ENCODE measurements at places on chromosomes 4 and X.

- no peak for DNase-seq
These were observed 7.5 kb downstream of the SEPTIN6 start for GRCh38 chrX:119685225-119686066.

DNA sequence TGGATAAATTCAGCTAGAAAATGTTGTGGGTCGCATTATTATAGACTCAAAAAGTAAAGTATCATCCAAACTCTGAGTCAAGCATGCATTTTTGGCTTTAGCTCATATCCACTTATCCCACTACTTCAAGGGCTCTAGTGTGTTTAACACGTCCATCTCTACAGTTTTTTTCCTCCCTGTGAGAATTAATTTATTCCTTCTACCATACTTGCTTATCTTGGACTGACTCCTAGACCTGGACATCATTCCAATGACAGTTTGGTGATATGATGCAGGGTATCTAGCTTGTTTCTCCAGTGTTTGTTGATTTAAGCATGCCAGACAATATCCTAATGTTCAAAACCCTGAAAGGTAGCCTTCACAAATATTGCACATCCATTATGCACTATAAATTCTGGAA, 1037.1 kb upstream of the INTU start:
- DNase-seq: no peak

DNA sequence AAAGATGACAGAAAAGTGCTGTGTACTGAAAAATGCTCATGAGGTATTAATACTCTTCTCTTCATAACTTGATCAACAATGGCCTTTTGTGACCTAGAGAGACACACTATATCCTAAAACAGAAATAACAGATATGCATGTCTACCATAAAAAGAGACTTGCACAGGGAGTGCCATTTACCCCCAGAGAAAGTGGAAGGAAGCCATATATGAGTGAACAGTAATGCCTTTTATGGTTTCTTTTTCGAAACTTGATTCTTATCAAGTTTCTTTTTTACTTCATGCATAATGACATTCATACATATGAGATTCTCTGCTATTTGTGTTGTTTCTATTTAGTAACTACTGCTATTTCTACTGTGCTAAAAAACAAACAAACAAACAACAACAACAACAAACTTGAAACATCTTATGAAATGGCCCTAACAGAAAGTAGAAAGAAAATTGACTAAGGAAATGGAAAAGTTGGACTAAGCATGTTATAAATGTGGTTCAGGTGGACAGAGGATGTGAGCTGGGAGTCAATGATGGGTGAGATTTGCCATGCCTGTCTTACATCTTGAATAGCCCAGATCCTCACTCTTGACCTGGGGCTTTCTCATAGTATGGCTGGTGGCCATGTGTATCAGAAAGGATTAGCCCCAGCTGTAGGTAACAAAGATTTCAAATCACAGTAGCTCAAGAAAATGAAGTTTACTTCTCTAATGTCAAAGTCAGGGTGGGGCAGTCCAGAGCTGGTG, 43.8 kb downstream of the GEMIN8 start:
- no peak for DNase-seq

- DNase-seq: peak; percentile 99
These were observed 282.1 kb downstream of the BCOR start for GRCh38 chrX:39815631-39816030.

DNA sequence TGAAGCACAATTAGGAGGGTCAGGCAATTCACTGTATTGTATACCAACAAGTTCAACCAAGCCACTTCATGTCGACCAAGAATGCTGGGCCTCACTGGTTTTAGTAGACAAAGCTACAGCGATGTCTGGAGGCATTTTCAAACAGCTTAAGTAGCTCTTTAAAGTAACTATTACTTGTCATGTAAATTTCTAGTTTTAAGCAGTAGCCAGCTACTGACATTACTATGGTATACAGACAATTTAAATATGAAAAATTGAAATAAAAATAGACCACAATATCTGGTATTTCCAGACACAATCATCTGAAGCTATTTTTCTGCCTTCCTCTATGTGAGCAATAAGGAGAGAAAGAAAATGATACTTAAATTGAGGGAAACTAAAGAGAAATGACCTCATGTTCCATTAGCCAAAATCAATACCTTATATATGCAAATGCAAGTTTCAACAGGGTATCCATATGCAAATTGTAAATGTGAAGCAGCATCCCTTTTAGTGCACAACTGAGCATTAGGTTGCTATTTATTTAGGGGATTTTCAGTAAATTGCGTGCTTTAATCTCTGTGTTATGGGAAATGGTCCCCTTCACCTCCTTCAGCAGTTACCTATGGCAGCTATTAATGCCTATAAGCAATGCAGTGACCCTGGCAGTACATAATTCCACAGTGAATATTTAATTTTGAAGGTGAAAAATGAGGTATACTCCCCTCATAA, 119.5 kb downstream of the GPC3 start:
- no peak for DNase-seq

DNA sequence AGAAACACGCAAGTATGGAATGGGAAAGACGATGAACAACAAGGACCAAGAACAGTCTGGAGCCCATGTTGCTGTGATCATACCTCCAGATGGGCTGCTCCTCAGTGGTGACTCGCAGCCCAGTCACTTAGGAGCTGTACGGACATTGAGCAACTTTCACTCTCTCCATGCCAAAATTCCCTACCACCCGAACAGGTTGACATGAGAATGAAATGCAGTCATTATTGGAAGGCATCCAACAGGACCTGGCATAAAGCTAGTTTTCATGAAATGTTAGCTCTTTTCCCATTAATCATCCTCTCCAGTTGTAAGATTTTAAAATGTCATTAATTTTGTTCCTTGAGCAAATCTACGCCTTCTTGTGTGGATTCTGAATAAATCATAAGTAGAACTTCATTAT, 82.7 kb upstream of the GPM6B start:
- no peak for DNase-seq

GRCh38 chr4:101186567-101187184, 160.7 kb downstream of the PPP3CA start:
- no peak for DNase-seq

GRCh38 chr4:83075311-83076095, 39.0 kb downstream of the PLAC8 start:
- no peak for DNase-seq

DNA sequence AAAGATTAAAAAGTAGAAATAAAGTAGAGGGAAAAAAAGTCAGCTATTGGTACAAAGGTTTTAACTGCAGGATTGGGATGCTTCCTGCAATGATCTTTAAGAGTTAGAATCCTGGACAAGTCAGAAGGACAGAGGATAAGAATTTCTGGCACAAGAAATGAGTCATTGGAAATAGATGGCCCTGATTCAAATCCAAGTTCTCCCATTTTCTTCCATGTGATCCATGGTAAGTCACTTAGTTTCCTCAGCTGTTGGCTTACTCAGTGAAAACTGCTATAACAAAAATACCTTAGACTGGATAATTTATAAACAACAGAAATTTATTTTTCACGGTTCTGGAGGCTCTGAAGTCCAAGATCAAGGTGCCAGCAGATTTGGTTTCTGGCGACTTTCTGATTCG, 13.3 kb upstream of the TBC1D19 start:
- DNase-seq: no peak

GRCh38 chrX:39726771-39727170, 371.0 kb downstream of the BCOR start:
- no peak for DNase-seq

GRCh38 chr4:57093845-57094831, 16.0 kb downstream of the IGFBP7 start:
- no peak for DNase-seq

DNA sequence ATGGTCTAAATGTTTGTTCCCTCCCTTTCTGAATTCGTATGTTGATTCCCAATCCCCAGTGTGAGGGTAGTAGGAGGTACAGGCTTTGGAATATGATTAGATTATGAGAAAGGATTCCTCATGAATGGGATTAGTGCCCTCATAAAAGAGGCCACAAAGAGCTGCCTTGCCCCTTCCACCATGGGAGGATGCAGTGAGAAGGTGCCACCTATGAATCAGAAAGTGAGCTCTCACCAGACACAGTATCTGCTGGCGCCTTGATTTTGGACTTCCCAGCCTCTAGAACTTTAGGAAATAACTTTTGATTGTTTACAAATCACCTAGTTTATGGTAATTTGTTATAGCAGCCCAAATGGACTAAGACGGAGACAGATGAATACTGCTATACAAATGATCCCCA, 3.6 kb downstream of the ATP10D start:
- DNase-seq: no peak

- no peak for DNase-seq
These were observed 85.0 kb upstream of the TENT5D start for GRCh38 chrX:80335062-80335830.

GRCh38 chrX:70168238-70169188, 8.8 kb upstream of the DGAT2L6 start:
- DNase-seq: no peak

DNA sequence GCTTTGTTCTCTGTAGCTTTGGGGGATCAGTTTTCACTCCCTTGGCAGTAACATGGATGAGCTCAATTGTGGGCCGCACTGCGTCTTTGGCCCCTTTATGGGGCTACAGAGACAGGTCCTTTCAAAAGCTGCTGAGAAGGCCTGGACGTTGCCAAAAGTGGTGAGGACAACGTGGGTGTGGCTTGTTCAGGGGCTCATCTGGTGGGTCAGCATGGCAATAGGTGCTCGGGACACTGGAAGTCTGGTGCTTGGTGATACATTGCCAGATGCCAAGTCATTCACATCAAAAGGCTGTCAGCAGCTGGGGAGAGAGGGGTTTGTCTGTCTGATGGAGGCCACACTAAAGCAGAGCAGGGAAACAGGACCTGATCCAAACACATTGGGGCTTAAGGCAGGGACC, 149.8 kb upstream of the EOLA2 start:
- DNase-seq: no peak

DNA sequence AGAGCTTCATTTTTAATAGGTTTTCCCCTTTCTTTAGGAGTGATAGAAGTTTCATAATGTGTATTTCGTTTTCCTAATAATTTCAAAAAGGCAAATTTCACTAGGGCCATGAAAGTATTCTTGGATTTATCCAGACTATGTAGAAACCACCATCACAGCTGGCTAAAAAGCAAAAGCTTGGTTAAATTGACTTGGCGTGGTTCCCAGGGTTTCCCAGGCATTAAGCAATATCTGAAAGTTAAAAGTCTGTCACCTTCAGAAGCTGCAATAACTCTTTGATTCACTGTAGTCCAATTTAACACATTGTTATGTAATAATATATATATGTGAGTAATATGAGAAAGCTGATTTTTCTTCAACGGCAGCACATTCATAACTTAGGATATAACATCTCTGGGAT, 38.3 kb downstream of the NDNF start:
- no peak for DNase-seq

DNA sequence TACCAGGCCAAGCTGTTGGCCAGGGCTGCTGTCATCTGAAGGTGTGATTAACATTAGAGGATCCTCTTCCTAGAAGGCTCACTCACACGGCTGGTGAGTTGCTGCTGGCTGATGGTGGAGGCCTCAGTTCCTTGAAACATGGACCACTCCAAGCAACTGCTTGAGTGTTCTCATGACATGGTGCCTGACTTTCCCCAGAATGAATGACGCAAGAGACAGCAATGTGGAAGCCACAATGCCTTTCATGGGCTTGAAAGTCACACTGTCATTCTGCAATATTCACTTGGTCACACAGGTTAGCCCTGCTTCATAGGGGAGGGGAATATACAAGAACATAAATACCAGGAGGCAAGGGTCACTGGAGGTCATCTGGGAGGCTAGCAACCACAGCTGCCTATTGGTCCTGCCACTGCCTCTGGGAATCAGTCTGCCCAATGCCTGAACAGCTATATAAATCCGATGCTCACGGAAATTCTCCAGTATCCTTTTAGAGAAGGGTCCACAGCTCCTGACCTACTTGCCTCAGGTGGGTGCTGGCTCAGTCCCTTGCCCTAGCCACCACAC, 97.1 kb upstream of the MAML3 start:
- no peak for DNase-seq

DNA sequence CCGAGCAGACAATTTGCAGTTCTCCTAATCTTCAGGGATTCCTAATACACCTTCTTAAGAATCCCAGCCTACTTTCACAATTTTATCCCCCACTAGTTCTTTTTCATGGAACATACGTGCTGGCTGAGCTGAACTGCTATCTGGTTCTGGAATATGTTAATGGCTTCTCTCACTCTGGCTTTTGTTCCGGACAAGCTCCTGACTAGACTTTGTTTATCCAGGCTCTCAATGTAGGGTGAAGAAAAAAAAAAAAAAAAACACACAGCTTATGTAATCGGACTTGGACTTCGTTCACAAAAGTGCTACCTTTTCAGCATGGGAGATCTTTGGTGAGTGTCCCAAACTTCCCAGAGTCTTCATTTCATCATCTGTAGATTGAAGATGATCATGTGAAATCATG, 555.4 kb upstream of the CPEB2 start:
- DNase-seq: no peak

DNA sequence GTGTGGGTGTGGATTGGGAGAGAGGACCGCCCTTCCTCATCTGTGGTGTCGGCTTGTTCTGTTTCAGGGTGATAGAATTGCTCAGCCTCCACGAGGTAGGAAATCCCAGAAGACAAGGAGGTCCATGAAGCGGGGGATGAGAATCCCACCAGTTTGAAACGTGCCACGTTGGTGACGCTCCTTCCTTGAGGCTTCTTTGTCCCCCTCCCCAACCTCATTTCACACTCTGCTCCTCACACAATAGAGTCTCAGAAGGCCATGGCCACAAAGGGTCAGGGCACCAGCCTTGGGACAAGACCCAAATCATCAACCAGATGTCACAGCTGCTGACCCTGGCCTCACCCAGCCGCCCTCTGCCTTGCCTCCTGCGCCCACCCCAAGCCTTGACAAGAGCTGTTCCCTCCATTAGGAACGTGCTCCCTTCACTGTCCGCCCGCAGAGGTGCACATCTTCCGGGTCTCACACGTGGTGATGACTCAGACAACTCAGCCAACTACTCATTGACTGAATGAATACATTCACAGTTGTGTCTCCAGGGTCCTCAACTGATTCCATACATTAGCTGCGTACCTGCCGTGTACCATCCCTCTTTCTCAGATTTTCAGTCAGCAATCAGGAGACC, 18.3 kb downstream of the BLOC1S4 start:
- no peak for DNase-seq

- DNase-seq: no peak
These were observed 213.6 kb upstream of the NRK start for GRCh38 chrX:105608745-105609144.

DNA sequence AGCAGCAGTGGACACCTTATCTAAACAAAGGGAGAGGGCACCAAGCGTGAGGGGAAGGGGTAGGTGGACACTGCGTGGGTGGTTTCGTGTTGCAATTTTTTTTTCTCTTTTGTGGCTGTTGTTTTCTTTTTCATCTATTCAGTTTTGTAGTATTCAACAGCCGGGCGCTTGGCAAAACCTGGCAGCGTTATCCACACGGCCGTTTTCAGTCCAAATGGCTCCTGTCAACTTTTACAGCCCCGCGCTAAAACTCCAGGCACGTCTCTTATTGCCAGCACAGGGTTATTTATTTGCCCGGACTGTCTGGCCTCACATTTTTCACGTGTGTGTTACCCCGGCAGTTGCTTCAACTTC, 192.2 kb downstream of the BCOR start:
- DNase-seq: no peak

DNA sequence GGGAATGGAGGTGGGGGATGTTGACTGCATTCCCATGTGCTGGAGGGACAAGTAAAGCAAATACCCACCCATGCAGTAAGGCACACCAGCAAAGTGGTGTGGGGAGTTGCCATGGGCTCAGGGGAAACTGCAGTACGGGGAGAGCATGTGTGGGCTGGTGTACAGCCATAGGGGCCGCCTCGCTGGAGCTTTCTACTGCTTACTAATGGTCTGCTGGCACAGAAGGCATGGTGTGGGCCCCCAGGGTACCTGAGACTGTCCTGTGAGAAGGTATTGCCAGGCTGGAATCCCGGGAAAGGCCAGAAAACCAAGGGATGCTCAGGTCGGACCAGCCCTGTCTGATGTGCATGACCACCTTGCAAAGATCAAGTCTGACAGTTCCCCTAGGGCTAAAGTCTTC, 199.1 kb downstream of the ARHGEF9 start:
- DNase-seq: no peak
